Left cardiac atrium (tissue), 4 donors: ENCODE measurements at places on chromosomes 7 and 10. TPM values are rescaled to one million over a fixed set of nuclear protein-coding genes. Genes with fewer than 3 reads are reported as not detected.

- no peak for DNase-seq
Measured at GRCh38 chr7:36652431-36652830, 71.9 kb downstream of the AOAH start.

Gene TACR2
- 0.31 TPM for total RNA-seq

GRCh38 chr10:124266468-124267230, 152.1 kb downstream of the OAT start:
- no peak for DNase-seq

DNA sequence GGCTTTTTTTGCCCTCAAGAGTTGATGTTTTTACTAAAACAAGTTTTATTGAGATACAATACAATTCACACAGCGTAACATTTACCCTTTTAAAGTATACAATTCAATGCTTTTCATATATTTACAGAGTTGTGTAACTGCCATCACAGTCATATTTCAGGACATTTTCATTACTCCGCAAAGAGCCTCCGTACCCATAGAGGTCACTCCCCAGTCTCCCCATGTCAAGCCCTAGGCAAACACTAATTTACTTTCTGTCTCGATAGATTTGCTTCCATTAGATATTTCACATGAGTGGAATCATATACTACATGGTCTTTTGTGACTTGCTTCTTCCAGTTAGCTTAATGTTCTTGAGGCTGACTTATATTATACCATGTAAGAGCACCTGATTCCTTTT, 183.8 kb downstream of the PRKCQ start:
- no peak for DNase-seq

DNA sequence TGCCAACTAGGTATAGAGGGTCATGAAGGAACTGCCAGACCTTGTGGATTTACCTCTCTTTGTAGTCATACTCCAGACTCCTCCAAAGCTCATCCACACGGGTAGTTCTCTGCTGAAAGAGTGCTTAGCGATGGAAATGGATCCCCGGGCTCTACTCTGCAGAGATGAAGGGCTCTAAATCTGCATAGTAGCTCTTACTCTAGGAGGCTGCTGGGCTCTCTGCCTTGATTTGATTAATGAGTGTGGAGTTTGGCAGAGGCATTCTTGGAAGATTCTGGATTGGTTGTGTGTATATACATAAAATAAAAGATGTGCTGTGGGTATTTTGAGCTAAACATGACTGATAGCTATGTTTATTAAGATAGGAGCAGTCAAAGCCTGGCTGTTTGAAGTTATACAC, 21.3 kb upstream of the CPXM2 start:
- DNase-seq, result no peak

- peak; percentile 85 for DNase-seq
Measured at GRCh38 chr7:518630-519483, 789 bp downstream of the PDGFA start.

Gene CYP2W1
- total RNA-seq, result not detected

DNA sequence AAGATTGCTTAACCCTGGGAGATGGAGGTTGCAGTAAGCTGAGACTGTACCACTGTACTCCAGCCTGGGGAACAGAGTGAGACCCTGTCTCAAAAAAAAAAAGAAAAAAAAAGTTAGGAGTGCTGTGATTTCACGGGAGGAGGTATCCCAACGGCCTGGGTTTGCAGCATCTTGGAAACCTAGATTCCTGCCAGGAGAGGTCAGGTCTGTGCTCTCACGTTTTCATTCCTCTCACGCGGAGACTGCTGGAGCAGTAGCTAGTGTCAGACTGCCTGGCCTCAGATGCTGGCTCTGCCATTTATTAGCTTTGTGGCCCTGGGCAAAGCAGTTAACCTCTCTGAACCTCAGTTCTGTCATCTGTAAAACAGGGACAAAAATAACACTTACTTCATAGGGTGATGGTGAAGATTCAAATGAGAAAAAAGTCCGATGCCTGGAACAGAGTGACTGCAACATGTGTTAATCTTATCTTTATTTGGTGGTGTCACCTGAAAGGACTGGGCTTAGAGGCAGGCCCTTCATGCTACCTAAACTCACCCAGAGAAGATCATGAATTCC, 94.9 kb downstream of the GAD2 start:
- DNase-seq, result no peak

Gene MTERF1
- total RNA-seq, result 8.7 TPM

- peak; percentile 75 for DNase-seq
Measured at GRCh38 chr10:30857803-30858202, 173.9 kb downstream of the ZNF438 start.

Gene LBX1
- total RNA-seq, result not detected

Gene SPAM1
- total RNA-seq, result not detected

DNA sequence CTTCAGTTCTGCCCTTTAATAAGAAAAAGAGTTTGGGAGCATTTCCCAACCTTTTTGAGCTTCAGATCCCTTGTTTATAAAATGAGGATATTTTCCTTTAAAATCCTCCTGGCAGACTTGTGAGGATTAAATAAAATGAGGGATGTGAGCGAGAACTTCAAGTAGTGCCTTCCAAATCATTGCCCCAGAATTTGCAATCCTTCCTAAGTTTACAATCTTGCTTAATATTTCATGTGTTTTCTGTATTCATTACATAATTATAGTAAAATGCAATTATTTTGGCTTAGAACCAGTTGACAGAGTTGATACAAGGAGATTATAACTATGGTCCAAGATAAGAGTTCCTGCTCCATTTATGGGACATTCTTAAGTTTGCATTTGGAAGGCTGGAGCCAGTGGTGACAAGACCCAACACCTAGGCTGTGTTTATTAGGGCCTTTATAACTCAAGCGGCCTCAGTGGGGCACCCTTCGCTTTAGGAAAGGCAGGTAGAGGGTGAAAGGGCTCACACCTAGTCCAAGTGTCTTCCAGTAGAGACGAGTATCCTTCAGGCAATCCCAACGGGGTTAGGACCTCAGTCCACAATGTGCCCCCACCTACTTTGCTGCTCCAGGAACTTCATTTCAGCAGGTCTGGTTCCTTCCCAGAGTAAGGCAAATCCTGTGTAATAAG, 317.5 kb downstream of the WDR11 start:
- no peak for DNase-seq

Gene WDR86
- total RNA-seq, result 0.71 TPM

Gene OR6V1
- total RNA-seq, result not detected

Gene MRPL32
- total RNA-seq, result 45.2 TPM

DNA sequence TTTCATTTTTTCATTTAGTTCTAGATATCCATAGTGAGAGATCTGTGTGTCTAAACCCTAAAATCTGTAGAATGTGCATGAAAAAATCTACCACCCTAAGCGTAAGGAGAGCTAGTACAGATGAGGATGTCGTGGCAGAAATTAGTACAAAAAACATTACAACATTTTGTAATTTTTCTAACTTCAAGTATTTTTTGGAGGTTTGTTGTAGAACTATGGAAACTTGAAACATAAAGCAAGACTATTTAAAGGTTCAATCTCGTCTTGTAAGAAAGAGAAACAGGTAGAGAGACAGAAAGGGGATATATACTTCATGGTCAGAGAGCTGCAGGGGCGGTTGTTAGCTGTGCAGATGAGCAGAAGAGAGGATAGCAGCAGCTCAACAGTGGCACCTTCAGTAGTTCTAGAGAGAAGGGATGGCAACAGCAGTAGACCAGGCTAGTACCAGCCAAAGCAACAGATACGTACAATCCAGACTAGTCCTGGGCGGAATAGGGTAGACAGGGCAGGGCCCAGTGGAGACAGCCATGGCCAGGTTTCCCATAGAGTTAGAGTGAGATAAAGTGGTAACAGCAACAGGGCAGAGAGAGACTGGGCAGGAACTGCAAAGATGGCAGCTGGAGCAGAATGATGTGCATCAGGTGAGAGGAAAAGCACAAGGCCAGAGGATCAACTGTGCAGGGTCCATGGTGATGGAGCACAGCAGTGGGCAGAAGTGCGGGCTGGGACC, 145.2 kb downstream of the FRMD4A start:
- DNase-seq, result no peak

DNA sequence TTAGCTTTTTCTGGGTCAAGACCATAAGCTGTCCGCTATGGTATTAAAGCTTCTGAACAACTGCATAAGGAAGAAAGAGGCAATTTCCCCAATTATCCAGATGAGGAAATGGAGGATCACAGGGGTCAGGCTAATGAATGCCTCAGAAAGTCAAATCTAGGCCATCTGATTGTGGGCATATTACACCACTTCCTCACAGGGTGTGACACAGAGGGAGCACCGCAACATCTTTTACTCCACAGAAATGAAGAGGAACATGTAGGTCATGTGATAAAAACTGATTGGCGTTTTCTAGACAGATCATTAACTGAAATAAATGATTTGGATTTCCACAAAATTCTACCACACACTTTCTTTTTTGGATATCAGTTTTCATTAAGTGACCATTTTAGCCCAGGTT, 384.4 kb downstream of the PARD3 start:
- no peak for DNase-seq

Gene HTR5A
- total RNA-seq, result not detected

- no peak for DNase-seq
Measured at GRCh38 chr10:1531883-1532597, 205.3 kb downstream of the ADARB2 start.

- DNase-seq, result no peak
Measured at GRCh38 chr10:75146780-75147179, 35.3 kb downstream of the SAMD8 start.

- no peak for DNase-seq
Measured at GRCh38 chr7:39910108-39910869, 39.8 kb upstream of the CDK13 start.

Gene ZNF736
- 5.5 TPM for total RNA-seq

GRCh38 chr7:101112233-101112632, 14.7 kb upstream of the SERPINE1 start:
- DNase-seq, result peak; percentile 88

Gene CPA4
- total RNA-seq, result 3.8 TPM

DNA sequence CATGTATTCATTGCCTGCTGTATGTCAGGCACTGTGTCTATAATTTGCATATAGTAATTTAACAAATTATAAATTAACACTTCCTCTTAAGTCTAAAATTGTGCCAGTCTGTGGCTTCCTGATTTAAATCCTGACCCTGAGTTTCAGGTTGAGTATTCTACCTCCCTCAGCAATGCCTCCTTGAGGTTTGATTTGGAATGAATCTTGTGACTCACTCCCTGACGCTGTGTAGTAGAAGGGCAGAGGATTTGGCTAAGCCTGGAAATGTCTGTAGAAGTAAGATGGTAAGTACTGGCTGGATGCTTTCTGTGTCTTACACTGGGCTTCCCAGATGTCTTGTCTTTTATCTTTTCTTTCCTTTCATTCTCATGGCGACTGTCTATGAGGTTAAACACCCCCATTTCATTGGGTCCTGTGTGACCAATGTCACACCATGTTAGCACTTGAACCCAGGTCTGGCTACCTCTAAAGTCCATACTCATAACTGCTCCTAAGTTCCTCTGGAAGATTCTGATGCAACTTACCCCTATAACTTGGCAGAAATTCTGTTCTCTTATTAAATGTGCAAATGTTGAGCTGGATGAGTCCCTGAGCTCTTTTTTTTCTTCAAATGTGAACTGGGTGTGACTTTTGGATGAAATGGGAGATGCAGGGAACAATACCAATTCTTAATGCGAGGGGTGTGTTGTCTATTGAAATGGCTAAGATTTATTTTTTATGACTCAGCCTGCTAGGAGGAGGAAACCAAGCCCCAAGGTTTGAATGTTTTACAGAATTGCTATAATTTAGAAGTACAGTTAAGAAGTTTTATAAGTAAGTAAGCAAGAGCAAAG, 48.5 kb downstream of the PLCE1 start:
- no peak for DNase-seq

GRCh38 chr10:25492040-25492439, 317.2 kb downstream of the GPR158 start:
- DNase-seq, result no peak

Gene RNF32
- 0.56 TPM for total RNA-seq

- no peak for DNase-seq
Measured at GRCh38 chr10:3808689-3809199, 23.7 kb upstream of the KLF6 start.

Gene AGR2
- total RNA-seq, result not detected

- DNase-seq, result no peak
Measured at GRCh38 chr7:25854059-25854458, 297.9 kb upstream of the NFE2L3 start.

DNA sequence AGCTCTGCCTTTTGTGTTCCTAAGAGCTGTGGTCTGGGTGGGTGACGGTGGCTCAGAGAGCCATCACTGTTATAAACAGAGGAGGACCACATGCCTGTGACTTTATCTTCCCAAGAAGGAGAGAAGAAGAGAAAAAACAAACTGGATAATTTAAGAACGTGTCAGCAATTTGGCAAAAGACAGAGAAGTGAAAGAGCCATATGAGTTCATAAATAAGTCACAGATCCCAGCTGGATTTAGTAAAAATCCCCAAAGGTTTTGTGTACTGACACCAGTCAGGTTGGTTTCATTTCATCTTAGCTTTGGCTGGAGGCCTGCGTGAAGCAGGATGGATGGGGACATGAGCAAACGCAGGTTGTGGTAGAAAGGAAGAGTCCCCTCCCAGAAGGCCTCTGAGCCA, 120.7 kb downstream of the CXCL12 start:
- no peak for DNase-seq

DNA sequence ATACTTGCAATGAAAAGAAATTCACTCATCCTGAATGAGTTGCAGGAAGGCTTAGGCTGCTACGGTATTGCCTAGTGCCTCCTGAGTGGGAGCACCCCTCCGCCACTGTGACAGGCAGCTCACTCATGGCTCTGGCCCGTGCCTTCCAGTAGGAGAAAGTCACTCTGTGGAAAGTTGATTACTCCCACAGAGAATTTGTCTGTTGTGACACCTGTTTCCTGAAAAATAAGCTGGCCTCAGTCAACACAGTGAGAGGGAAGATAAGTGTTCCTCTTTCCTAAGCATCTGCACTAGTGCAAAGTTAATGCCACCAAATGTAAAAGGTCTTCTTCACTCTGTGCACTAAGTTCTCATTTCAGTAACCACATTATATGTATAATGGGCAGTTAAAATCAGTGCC, 158.8 kb upstream of the INHBA start:
- DNase-seq, result no peak

Gene ZNF727
- total RNA-seq, result 3.2 TPM

Gene ELOVL3
- 1.3 TPM for total RNA-seq

Gene PDGFA
- 27.5 TPM for total RNA-seq

- DNase-seq, result no peak
Measured at GRCh38 chr7:73521636-73522104, 423 bp downstream of the BAZ1B start.

GRCh38 chr7:150481186-150481920, 30.9 kb downstream of the GIMAP8 start:
- no peak for DNase-seq

Gene XRCC2
- total RNA-seq, result 1.4 TPM

DNA sequence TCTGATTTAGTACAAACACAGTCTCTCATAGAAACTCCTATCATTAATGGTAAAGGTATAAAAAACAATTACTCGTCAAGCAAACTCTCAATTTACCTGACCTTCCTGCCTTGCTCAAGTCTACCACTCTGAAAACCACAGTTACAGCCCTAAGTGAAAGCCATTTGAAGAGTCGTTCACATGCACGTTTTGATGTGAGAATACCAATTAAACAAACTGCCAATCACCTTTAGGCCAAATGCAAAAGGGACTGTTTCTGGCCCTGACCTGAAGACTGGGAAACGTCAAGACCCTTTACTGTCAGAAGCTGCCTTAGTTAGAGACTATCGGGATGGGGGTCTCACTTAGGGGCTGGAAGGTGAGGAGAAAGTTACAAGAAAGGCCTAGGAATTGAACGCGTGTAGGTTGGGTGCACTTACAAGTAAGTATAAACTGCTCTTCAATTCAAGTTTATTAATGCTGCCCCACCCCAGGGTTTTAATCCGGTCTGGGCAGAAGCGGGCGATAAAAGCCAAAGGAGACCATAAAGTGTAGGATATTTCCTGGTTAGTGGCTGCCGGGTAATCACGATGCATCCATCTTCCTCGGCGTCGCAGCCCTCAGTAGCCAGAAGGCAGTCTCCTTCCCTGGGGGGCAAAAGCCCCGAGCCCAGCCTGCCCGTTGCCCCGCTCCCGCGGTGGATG, 935 bp downstream of the TM9SF3 start:
- DNase-seq, result no peak
